ENCODE measurements at places on chromosomes 4 and X.

DNA sequence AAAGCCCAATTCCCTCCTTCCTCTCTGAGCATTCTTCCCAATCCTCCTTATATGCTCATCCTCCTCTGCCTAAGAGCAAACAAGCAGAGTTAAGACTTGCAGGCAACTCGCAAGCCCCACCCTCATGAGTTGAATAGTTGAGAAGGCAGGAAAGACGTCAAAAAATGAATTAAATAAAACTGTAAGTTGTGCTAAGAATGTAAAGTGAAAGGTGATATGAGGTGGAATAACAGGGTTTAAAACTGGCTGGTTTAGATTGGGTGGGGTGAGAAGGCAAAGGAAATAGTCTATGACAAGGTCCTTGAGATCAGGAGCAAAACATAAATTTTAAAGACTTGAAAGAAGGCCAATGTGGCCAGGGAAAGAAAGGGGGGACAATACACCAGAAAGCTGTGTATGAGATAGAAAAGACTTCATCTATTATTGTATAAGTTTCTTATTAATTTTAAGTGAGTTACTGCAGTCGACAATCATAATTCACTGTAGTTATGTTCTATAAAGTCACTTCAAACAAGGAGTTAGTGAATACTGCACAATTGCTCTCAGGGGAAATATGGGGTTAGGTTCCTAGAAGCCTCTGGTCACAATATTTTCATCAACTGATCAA is 124.9 kb downstream of the RELL1 start:
- DNase-seq, result no peak

DNA sequence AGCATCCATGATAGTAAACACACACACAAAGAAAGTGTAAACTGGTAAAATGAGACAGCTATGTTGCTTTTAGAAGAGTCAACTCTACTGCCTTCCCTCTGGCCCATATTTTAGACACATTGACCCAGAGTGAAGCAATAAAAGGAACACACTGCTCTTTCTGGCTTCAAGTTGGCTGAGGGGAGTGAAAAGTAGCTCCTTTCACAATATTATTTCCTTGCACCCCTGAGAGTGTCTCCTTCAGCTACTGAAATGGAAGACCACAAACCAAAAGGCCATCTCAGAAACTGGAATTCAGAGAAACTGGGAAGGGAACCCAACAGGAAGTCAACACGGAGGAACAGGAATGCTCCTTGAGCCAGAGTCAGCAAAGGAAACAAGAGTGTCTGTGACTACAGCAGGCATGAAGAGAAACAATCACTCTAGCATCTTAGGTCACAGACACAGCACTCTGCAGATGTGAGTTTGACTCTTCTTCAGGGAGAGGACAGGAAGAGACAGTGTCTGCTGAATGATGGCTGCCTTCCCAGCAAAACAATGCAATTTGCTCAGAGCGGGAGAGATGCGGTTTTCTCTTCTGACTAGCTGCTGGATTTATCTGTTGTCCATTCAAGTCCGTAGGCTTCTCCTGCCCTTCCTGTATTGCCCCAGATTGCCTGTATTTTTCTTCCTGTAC is 106.7 kb downstream of the SPATA18 start:
- DNase-seq, result no peak

- no peak for DNase-seq
Measured at GRCh38 chrX:149472625-149473024, 32.5 kb downstream of the IDS start.

GRCh38 chr4:10457255-10457801 is at the start of gene ZNF518B:
ZNF518B (minus strand) TSS chr4:10457426; CDS start chr4:10446328, 11,098 bp downstream.
- peak; percentile 64 for DNase-seq

Data from T follicular helper cell (primary cell).